ENCODE measurements at places on chromosomes 5 and 9. TPM values are rescaled to one million over a fixed set of nuclear protein-coding genes. Genes with fewer than 3 reads are reported as not detected.
A peak's percentile ranks its signal among the peaks of the same experiment; 100 is the strongest.

Gene ARSI
- total RNA-seq: 10.1 TPM

Gene CORO2A
- 2.7 TPM for total RNA-seq

Gene TLX3
- not detected for total RNA-seq

Gene ZNF474
- total RNA-seq: not detected

Gene CTNND2
- 2.1 TPM for total RNA-seq

Gene CSF1R
- 51.7 TPM for total RNA-seq

Gene HSD17B4
- total RNA-seq: 87.2 TPM

DNA sequence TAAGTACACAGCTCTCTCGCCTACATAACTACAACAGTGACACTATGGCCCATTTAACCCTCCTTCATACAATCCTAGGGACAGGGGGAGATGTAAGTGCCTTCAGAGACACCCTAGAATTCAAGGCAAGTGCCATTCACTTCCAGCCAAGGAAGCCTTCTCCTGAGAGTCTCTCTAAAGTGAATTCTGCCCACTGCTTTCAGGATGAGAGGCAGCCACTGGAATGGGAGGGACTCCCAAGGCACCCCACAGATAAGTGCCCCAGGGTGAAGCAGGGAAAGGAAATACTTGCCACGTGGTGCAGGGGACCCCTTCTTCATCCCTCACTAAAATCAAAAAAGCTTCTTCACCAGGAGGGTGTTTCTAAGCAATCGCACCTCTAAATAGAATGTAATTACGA is 283.7 kb downstream of the ZNF608 start:
- H3K27me3 ChIP-seq: no peaks in the 10 kb centered on the region
- no peak for DNase-seq
- H3K4me1 ChIP-seq: no peaks in the 10 kb centered on the region
- H3K27ac ChIP-seq: no peak overlapping the region
- no peak overlapping the region for H3K4me3 ChIP-seq
- no peaks in the 10 kb centered on the region for H3K36me3 ChIP-seq

DNA sequence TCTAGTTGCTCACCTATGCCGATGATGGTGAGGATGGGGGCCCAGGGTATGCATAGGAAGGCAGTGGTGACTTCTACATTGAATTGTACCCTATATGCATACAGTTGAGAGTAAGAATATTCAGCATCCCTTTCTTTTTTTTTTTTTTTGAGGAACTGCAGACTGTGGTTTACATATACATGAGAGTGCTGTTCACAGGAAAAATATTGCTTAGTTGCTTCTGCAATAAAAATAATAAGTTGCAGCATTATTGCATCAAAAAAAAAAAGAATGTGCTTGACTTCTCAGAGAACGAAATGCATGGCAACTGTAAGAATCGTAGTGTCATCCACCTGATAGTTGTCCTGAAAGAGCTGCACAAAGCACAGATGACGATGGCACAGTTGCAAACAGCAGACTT is 52.8 kb downstream of the PTCD2 start:
- H3K4me1 ChIP-seq: peaks cover 35% of the 10 kb centered on the region
- H3K4me3 ChIP-seq: no peak overlapping the region
- no peak overlapping the region for H3K27ac ChIP-seq
- no peak for DNase-seq

GRCh38 chr5:120375248-120375647 is 88.9 kb upstream of the PRR16 start:
- H3K4me3 ChIP-seq: no peak overlapping the region
- no peak for DNase-seq
- no peaks in the 10 kb centered on the region for H3K27me3 ChIP-seq
- H3K4me1 ChIP-seq: no peaks in the 10 kb centered on the region

DNA sequence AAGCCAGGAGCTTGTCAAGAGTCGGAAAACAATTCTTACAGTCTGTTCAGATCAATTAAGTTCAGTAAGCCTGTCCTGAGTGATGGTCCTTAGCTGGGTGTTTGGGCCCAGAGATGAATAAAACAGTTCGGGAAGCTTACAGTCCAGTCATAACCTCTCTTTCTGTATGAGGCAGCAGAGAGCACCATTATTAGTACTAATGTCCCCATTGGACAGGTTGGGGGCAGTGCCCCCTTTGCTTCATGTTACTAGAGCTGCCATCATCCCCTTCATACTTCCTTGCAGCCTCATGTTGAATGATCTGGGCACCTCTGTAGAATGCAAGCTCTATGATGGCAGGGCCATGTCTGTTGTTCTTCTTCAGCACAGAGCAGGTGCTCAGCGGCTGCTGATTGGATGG is 9.8 kb downstream of the DOCK2 start:
- H3K4me1 ChIP-seq: peaks cover 5% of the 10 kb centered on the region
- H3K27ac ChIP-seq: no peak overlapping the region
- no peaks in the 10 kb centered on the region for H3K27me3 ChIP-seq

DNA sequence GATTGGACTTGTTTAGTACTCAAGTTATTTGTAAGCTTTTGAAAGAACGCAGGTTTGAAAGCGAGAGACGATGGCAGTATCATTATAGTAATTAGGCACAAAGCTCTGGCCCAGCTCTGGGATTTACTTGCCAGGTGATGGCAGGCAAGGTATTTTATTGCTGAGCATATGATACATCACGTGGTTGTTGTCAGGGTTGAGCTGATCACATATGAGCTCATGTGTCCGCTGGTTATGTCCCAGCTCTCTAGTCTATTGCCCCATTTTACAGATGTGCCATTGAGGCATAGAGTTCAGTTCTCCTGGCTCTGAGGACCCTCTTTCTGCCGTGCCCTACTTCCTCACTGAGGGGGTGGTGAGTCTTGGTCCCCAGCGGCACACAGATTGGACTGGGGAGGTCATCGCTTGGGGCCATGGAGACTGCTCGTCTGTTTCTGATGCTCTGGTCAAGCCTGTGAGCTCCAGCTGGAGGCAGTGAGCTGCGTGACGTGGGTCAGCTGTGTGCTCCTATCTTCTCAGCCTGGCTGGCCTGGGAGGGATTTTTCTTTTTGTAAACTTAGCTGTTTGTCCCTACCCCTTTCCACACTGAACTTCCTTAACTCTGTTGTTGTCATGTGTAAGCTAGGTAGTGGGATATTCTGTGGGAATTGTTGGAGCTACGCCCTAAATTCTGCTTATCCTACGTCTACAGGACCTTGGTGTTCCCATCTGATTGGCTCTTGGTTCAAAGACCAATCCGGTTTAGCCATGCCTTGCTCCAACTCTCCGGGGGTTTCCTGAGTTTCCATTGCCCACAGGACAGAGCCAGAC is 2.2 kb downstream of the NXNL2 start:
- DNase-seq: no peak
- no peaks in the 10 kb centered on the region for H3K36me3 ChIP-seq
- H3K27ac ChIP-seq: peak overlapping the region; percentile 75
- no peaks in the 10 kb centered on the region for H3K27me3 ChIP-seq
- H3K4me1 ChIP-seq: peaks cover 46% of the 10 kb centered on the region
- H3K4me3 ChIP-seq: no peak overlapping the region

- no peak overlapping the region for H3K4me3 ChIP-seq
- no peaks in the 10 kb centered on the region for H3K27me3 ChIP-seq
- DNase-seq: peak; percentile 8
- no peaks in the 10 kb centered on the region for H3K36me3 ChIP-seq
- H3K4me1 ChIP-seq: peaks cover 11% of the 10 kb centered on the region
Measured at GRCh38 chr5:81948349-81948748, 23.5 kb upstream of the ATG10 start.

DNA sequence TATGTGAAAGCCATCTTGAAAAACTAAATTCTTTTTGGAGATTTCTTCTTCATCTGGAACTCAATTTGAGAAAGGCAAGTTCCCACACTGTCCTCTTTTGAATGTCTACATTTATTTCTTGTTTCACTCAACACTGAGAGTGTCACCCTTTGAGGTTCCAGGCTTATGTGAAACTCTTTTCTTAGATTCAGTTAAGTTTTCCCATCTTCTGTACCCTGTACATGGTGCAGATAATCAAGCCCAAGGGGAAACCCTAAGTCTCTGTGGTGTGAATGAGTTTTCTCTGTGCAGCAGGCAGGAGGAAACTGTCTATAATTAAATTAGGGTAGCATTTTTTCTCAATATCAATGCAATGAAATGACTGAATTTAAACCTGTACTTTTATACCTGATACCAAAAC is 72.3 kb upstream of the PRLR start:
- DNase-seq: no peak
- no peak overlapping the region for H3K4me3 ChIP-seq
- H3K27me3 ChIP-seq: no peaks in the 10 kb centered on the region
- no peak overlapping the region for H3K27ac ChIP-seq
- H3K36me3 ChIP-seq: no peaks in the 10 kb centered on the region

DNA sequence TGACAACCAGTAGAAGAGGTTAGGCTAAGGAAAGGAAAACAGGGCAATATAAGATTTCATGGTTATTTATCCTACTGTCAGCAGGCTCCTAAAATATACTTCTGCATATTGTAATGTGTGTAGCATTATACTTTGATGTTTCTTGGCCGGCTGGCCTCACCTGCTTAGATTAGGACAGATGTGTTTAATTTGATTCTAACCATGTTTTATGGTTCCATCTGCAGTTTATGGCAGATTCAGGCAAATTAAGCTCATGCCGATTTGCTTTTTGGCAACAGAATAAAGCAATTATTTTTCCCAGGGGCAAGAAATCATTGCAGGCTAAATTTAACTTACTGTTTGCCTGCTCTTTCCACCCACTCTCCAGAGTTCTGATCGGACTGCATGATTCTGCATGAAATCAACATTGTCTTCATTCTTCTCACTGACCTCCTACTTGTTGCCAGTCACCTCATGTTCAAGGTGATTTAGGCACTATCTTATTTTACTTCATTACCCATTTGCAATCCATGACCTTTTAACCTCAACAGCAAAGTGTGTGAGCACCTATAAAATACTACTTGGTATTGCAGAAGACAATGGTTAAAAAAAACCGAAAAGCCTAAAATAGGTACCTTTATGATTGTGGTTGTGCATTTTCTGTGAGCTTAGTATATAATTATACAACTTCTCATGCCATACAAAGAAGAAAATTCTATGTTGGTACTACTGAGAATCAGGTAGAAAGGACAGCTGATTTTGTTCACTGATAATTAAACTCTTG is 125.2 kb downstream of the EDIL3 start:
- H3K27ac ChIP-seq: no peak overlapping the region
- no peaks in the 10 kb centered on the region for H3K4me1 ChIP-seq
- no peaks in the 10 kb centered on the region for H3K27me3 ChIP-seq

DNA sequence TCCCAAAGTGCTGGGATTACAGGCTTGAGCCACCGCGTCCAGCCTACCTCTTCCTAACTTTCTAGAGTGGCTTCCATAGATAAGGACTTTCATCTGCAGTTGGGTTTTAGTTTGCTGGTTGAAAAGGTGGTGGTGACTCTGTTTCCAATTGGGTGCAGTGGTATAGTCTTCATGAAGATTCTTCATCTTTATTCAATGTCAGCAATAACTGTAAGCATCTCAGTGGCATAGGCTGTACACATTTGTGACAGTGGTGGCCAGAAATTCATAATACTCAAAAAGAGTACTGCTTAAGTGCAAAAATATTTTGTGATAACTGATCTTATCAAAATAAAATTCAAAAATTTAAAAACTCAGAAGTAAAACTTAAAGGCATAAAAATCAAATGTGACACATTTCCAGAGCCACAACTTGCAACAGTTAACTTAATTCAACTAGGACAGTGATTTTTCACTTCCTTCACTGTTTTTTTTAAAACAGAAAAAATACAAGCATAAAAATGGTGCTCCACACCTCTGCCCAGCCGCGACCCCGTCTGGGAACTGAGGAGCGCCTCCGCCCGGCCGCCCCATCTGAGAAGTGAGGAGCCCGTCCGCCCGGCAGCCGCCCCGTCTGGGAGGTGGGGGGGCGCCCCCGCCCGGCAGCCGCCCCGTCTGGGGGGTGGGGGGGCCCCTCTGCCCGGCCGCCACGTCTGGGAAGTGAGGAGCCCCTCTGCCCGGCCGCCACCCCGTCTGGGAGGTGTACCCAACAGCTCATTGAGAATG is 56.4 kb upstream of the CDK5RAP2 start:
- no peaks in the 10 kb centered on the region for H3K4me1 ChIP-seq
- no peak for DNase-seq
- H3K36me3 ChIP-seq: no peaks in the 10 kb centered on the region
- H3K4me3 ChIP-seq: no peak overlapping the region
- no peak overlapping the region for H3K27ac ChIP-seq

DNA sequence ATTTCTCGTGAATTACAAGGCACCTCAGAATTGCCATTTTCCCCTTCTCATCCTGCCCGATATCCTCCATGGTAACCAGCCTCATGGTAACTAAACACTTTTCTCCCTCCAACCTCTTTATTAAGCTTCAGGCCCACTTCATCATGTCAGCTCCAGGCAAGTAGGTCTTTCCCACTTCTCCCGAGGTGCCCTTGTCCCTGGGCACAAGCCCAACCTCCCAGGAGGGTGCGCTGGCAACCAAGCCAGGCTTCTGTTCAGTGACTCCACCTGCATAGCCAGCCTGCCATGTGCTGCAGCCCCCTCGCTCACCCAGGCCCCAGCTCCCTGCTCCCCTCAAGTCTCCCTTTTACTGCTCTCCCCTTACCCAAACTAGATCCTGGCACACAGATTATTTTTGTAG is 47.4 kb upstream of the AFAP1L1 start:
- no peak for DNase-seq
- no peak overlapping the region for H3K27ac ChIP-seq
- H3K4me1 ChIP-seq: peaks cover 45% of the 10 kb centered on the region
- no peaks in the 10 kb centered on the region for H3K27me3 ChIP-seq

DNA sequence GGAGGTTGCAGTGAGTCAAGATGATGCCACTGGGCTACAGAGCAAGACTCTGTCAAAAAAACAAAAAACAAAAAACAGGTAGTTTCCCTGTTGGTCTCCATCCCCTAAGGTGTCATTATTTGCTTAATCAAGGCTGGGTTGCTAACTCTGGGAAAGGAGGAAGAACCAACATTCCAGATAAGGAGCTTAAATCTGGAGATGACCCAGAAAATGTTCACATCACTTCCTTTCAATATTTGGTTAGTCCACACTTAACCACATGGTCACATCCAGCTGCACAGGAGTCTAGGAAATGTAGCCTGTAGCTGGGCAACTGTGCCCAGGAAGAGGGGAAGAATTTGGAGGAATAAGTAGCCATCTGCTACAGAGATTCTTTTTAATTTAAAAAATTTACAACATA is 25.9 kb upstream of the MEGF9 start:
- no peaks in the 10 kb centered on the region for H3K36me3 ChIP-seq
- H3K27me3 ChIP-seq: no peaks in the 10 kb centered on the region
- no peak for DNase-seq

GRCh38 chr5:39161578-39161977 is 57.8 kb downstream of the FYB1 start:
- H3K27me3 ChIP-seq: no peaks in the 10 kb centered on the region
- no peaks in the 10 kb centered on the region for H3K4me1 ChIP-seq
- no peak overlapping the region for H3K27ac ChIP-seq
- no peaks in the 10 kb centered on the region for H3K36me3 ChIP-seq
